Fibroblast of gingiva (primary cell): ENCODE measurements at places on chromosomes 2 and 18.

DNA sequence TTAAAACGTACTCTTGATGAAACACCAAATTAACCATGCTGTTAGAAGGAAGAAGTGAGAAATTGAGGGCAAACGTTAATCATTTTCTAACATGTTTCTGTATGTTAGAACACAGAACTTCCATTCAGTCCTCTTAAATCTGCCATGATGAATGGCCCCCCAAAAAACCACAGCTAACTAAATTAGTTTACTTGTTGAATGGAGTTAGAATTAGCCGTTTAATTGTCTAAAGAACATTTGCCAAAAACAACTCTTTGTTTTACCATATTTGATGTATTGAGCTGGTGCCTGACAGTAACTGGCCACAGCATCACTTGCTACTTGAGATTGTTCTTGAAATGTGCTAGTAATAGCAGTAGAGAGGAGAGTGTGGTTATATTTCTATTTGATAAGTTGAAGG lies 12.7 kb downstream of the CCNYL1 start:
- no peak for DNase-seq

DNA sequence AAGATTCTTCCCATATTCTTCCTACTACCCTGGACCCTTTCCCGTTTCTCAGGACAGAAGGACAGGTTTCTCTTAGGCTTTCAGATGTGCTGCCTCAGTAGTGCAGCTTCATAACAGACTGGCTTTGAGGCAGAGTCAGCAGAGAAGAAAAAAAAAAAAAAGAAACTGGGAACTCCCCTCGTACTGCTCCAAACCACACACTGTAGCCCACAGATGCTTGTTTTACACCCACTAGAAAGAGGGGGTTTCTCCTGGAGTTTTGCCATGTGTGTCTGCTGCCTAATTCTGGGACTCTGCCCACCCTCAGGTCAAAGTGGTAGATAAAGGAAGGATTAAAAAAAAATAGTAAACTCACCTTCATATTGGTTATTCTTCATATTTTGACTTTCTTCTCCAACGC lies 95.9 kb downstream of the NCOA1 start:
- DNase-seq, result no peak

GRCh38 chr2:222613715-222614331 lies 42.1 kb downstream of the FARSB start:
- peak; percentile 56 for DNase-seq

DNA sequence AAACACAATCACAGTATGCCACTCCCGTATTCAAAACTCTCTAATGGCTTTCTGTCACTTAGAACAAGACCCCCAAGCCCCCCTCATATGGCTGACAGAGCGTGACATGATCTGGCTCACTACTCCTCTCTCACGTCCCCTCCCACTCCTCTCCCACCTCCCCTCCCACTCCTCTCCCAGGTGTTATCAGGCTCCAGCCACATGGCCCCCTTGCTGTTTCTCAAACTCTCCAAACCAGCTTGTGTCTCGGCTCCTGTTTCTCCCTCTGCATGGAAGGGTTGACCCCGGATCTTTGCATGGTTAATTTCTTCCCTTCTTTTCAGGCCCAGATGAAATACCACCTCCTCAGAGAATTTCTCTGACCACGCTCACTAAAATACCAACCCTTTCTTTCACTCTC lies 180.8 kb downstream of the SLC8A1 start:
- DNase-seq, result no peak

DNA sequence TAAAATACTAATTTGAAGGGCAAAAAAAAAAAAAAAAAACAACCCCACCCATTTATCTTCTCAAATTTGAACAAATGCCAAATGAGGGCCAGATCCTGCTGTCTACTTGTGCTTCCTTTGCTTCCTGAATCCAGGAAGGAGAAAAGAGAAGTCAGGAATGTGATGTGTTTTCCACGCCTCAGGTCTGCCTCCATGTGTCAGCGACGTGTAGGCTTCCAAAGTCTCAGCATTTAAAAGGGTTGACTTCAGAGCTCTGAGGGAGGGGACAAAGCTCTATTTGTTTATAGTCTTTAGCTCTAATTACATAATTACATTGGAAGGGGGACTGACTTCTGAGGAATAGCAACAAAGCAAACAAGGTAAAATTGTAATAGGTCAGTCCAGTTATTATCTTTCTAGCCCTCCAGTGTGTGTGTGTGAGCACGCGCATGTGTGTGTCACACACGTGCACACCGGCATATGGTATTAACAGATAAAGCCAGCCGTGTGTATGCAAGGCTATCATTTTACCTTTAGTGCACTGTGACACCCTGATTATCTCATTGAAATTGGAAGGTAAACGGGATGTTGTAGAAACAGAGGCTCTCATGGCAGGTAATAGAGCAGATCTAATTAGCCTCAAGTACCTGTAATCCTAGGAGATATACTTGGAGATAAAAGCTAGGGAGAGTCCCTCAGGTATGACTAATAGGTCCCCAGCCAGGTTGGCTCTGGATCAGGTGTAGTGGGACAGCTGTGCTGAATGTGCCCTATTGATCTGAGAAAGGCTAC lies 911.4 kb upstream of the ZEB2 start:
- DNase-seq, result no peak
